ENCODE measurements at places on chromosomes 7 and 10.

DNA sequence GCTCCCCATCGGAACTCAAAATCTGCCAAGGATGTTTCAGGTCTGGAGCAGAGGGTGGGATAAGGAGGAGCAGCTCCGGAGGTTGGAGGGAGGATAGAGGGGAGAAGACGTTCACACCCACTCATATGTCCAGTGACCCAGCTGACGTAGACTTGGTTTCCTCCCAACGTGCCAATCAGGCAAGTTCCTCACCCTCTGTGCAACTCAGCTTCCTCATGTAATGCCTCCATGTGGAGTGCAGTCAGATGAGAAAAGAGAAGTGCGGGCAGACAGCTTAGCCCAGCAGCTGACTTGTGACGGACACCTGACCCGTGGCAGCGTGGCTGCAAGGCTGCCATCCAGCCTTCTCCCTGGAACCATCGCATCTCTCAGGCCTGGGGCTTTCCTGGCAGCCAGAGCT, 86.8 kb downstream of the NPTX2 start:
- no peak for DNase-seq

DNA sequence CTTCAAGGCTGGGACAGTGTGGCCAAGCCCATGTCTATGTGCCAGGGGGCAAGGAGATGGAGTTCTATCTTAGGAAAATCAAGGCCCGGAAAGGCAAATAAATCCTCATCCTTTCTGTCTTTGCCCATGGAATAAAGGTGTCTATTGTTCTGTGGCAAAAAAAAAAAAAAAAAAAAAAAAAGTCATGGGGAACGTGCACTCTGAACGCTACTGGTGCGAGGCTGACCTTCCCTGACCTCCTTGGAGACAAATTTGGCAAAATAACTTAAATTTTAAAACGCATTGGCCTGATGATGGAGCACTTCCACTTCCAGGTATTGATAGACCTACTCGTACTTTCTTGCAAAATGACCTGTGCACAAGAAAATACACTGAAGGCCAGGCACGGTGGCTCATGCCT, 12.2 kb upstream of the BAG3 start:
- DNase-seq: no peak

DNA sequence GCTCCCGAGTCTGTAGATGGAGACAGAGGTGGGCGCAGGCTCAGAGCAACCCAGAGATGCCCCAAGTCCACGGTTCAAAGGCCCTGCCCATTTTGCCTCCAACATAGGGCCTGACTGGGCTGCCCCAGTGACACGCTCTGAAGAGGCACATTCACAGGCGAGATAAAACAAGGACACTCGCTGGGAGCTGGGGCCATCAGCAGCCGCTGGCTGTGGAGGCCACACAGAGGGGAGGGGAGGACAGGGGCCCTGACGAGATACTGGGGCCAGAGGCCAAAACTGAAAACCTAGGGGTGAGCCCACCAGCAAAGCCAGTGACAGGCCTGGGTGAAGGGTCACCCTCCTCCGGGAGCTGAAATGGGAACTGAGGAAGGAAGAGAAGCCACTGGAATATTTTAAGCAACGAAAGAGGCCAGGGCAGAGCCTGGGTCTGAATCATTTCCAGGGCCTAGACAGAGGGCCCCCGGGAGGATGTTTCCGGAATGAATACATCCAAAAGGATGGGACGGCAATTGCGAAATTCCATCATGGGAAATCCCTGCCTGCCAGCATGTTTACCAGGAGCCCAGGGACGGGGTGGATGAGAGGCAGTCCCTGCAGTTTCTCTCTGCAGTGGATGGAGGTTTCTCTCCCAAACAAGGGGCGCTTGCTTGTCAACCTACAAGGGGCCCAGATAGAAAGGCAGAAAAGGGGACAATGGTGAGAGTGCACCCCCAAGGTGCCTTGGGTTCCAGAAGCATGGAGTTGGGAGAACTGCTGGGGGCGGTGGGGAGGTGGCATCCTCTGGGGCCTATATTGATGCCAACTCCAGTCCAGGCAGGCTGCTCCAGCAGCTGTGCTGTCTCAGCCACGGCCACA, 29.0 kb upstream of the HSPA12A start:
- DNase-seq: peak; percentile 93

- no peak for DNase-seq
These were observed 415.1 kb downstream of the CCSER2 start for GRCh38 chr10:84743483-84743882.

DNA sequence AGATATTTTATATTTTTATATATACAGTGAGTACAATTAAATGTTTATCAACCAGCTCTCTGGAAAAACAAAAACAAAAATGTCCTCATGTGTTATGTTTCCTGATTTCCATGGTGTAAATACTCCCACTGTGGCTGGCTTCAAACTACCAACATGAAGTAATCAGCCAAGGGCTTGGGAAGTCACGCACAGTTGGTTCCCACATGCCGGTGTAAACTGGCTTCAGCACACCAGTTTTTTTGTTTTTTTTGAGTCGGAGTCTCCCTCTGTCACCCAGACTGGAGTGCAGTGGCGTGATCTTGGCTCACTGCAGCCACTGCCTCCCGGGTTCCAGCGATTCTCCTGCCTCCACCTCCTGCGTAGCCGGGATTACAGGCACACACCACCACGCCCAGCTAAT, 11.8 kb downstream of the OSBPL3 start:
- DNase-seq: peak; percentile 79

DNA sequence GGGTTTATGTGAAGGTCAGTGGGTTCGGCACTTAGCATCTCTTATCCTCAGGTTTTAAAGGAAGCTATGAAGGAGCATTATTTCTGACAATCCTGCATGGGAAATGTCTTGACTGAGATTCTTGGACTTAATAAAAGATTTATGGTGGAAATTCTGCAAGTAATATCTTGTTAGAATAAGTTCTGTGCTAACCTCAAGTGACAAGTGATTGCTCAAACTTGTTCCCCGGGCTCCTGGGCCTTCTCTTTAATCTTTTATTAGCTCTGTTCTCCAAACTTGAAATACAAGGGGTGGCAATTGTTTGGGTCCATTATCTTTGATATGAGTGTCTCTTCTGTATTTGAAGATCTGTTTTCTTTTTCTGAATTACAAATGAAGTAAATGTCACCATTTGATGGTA, 140.6 kb upstream of the CTBP2 start:
- no peak for DNase-seq

DNA sequence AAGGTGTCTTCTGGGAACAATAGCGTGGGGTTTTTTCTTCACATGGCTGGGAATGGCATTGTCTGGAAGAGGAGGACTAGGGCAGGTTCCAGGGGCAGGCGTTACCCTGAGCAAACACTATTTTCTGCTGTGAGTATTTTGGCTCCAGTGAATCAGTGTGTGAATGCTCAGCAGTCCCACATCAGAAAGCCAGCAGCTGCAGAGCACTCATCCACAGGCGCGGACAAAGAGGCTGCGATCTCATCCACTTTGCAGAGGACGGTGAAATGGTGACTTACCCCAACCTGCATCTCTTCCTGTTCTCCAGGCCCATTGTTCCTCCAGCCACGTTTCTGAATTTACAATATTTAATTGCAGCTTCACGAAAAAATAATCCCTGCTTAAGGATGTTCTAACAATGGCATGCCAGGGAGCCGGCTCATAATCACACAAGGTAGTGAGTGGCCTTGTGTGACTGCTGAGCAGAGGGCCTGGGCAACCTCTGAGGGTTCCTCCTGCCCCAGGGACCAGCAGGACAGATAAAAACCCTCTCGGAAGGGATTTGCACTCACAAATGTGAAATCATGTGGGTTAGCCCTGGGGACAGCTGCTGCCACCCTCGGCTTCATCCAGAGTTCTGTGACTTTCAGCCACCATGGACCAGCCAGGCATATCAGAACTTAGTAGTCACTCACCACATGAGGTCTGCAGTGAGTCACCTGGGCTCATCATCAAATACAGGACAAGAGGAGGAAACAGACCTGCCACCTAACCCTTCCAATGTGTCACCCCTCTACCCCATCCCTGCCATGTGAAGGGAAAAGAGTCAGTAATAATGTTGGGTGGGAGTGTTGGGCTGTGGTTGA, 65.0 kb upstream of the EN2 start:
- no peak for DNase-seq

DNA sequence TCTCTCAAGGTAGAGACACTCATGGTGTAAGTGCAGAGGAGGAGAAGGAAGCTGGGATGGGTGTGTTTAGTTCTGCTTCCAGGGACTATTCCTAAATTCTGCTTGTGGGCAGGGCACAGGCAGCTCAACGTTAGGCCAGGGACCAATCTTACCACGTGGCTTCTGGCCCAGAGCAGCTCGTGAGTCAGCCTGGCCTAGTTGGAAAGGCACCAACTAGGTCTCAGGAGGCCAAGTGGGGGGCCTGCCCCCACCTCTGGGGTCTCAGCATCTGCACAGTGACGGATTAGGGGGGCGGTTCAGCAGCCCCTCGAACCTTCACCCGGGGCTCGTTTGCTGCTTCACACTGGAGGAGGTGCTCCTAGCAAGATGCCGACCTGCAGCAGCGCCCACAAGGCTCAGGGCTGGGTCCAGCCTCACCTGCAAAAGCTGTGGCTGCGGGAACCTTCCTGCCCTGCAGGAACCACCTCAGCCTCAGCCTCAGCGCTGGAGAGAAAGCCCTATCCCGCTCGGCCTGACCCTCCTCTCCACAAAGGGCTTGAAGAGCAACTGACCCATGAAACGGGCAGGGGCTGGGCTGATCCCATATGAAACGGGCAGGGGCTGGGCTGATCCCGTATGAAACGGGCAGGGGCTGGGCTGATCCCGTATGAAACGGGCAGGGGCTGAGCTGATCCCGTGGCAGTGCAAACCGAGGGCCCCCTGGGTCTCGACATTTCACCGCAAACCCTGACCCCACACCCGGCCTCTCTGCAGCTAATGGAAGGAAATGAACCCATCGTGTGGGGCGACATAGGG, 447.4 kb downstream of the DNAJB6 start:
- DNase-seq: no peak

GRCh38 chr10:24502801-24503460, 220.8 kb downstream of the ARHGAP21 start:
- no peak for DNase-seq

GRCh38 chr10:13233358-13233757, 816 bp downstream of the UCMA start:
- DNase-seq: no peak

DNA sequence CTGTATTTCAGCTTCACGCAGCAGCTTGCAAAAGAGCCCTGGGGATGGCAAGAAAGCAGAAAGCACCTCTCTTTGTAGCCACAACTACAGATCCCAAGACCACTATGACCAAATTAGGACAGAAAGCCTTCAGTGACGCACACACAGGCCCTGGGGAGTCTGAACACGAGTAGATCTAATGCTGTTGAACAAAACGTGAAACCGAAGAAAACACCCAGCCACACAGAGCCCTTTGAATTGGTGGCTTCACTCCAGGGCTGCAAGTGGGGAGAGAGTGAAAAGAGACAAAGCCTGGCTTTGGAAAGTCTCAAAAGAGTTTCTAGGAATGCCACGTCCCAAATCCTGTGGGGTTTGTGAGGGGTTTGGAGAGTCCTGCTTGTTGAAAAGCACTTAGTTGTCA, 28.4 kb downstream of the PLXNA4 start:
- no peak for DNase-seq

DNA sequence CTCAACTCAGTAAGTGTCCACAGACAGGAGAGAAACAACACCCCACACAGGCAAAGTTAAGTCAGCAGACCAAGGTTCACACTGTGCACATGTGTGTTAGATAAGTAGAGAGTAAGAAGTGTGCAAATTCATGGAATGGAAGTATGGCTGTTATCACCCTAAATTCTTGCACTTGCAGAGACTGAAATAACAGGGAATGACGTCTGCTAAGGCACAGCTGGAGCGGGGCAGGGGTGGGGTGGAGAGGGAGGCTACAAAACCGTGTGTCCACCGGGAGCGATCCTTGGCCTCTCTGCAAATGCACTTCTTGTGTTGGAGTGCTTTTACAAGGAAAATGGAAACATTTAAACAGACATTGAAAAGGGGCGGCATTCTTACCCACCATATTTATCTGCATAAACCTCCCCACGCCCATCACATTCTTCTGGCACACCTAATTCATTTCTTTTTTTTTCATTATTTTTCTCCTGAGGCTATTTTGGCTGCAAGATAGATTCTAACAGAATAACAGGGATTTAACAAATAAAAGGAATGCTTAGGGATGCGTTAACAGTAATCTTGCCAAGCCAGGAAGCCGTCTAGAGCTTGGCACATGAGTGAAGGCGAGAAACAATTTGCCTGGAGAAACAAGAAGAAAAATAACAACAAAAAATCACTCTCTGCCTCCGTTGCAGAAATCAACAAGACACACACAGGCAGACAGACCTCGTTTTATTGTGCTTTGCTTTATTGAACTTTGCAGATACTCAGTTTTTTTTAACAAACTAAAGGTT, 30.1 kb downstream of the TNS3 start:
- DNase-seq: no peak

DNA sequence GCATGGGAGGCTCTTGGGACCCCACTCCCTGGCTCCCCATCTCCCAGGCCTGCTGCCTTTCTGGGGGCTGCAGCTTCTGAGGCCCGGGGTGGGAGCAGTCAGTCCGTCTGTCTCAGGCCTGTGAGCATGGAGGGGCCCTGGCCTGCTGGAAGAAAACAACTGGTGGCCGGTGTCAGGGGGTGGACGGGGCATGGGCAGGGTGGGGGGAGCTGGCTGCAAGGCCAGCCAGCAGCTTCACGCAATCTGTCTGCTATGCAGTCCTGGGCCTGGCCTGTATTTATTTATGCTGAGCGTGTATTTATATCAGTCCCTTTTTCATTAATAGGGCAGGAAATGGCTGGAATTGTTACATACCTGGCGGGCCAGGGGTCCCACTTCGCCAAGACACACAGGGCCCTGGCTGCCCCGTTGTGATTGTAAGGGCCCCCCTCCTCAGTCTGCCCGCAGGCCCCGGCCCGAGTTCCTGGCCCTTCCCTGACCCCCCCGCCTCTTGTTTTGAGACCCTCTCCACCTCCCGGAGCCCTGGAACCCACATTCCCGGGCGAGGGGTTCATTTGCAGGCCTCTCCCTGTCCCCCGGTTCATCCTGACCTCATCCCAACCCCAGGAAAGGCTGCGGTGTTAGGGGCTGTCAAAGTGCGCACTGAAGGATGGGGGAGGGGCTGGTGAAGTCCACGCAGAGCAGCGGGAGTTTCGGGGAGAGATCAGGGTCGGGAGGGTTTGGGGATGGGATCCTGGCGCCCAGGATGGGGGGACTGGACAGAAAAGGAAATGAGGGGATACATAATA, 8.2 kb downstream of the TMEM270 start:
- DNase-seq: no peak

DNA sequence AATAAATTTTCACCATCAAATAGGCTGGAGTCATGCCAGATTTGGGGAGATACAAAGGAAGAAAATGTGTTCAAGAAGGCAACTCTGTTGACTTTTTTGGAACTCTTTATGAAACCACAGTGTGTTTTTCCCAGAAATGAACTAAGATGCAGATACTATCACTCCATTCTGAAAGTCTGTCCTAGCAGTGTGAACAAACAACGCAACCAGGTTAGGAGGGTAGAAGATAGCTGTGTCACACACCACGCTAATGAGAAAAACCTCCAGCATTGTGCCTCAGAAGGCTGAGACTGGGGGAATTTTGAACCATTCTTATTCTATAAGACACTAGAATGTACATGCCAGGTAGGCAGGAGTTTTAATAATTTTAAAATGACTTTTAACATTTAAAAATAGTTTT, 15.9 kb upstream of the ATP6V0A4 start:
- no peak for DNase-seq

- no peak for DNase-seq
These were observed 162.9 kb downstream of the SEMA3D start for GRCh38 chr7:85023916-85024315.
